ENCODE measurements at places on chromosomes 12 and 14.
A peak's percentile ranks its signal among the peaks of the same experiment; 100 is the strongest.

GRCh38 chr14:105528586-105529318, 2.4 kb downstream of the TMEM121 start:
- no peak for DNase-seq

DNA sequence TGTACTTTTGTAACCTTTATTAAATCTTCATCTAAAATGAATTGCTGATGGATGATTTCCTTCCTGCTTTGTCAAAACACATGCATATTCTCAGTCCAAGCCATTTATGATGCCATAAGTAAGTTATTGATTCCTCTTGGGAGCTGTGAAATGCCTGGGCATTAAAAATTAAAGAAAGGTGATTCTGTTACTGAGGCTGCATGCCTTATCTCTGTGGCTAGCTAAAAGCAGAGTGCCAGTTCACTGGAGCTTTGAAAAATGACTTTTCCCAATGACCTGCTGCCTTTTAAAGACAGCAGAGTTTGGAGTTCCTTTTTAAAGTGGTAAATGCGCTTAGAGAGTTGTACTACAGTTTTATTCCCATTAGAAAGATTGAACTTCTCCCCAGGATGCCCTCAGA, 152.1 kb downstream of the TMTC2 start:
- DNase-seq: no peak

- DNase-seq: peak; percentile 43
Measured at GRCh38 chr12:113461666-113462065, 10.0 kb downstream of the LHX5 start.

- DNase-seq: no peak
Measured at GRCh38 chr14:32603992-32604565, 275.0 kb downstream of the AKAP6 start.

- no peak for DNase-seq
Measured at GRCh38 chr12:57896115-57896433, 45.3 kb upstream of the ATP23 start.

DNA sequence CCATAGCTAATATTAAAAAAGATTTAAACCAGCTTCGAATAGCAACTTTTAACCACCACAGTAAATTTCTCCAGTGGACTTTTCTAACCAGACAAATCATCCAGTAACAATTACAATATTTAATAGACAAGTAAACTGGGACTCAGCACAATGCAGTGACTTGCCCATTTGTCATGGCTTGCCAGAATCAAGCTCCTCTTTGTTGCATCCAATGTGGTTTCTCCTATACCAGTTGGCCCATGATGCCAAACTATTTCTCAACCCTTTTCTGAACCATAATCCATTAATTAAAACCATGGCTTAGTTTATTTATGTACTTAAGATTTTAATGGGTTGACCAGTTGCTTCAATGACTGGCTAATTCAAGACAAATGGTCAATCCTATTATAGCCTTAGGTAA, 64.4 kb downstream of the DIO2 start:
- DNase-seq: no peak

DNA sequence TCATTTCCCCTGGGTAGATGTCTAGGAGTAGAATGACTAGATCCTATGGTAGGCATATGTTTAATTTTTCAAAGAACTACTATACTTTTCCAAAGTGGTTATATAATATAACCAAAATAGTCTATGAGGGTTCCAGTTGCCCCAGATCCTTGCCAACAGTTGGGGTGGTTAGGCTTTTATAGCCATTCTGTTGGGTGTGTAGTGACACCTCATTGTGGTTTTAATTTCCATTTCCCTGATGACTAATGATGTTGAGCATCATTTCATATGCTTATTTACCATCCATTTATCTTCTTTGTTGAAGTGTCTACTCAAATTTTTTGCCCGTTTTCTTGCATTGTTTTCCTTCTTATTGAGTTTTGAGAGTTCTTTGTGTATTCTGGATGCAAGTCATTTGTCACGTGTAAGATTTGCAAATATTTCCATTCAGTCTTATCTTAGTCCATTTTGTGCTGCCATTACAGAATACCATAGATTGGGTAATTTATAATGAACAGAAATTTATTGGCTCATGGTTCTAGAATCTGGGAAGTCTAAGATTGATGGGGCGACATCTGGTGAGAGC, 4.7 kb downstream of the SYNE2 start:
- peak; percentile 51 for DNase-seq

DNA sequence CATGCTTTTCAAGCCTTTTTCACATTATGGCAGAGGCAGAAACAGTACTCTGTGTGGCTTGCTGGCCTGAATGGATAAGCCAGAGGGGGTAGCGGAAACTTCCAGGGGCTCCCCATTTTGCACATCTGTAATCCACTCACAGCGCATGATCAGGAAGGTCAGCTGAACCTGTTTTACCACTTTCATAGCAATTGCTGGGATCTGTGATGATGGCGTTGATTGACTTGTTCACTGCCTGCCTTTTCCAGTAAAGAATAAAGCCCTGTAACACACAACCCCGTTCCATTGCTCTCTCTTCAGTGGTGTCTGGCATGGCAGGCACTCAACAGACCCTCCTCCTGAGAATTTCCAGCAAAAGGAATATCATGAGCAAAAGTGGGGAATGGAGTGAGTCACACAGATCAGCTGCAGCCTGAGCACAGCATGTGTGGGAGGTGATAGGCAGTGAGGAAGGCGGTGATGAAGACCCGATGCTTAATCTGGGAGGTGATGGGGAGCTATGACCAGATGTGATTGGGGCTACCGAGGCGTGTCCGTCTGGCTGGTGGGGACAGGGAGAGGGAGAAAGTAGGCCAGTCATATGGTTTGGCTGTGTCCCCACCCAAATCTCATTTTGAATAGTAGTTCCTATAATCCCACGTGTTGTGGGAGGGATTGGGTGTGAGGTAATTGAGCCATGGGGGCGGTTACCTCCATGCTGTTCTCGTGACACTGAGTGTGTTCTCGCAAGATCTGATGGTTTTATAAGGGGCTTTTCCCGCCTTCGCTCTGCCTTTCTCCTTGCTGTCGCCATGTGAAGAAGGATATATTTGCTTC, 44.7 kb upstream of the CHST11 start:
- DNase-seq: no peak

DNA sequence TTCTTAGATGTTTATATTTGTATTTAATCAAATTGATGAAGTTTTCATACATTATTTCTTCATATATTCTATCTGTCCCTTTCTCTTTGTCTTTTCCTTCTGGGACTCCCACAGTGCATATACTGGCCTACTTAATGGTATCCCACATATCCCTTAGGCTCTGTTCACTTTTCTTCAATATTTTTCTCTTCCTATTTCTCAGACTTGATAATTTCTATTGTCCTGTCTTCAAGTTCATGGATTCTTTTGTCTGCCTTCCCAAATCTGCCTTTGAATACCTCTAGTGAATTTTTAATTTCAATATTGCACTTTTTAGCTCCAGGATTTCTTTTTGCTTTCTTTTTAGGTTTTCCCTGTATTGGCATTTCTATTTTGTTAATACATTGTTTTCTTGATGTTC, 33.4 kb downstream of the IFT81 start:
- DNase-seq: no peak

- DNase-seq: no peak
Measured at GRCh38 chr14:104600141-104600643, 4.4 kb downstream of the TMEM179 start.

DNA sequence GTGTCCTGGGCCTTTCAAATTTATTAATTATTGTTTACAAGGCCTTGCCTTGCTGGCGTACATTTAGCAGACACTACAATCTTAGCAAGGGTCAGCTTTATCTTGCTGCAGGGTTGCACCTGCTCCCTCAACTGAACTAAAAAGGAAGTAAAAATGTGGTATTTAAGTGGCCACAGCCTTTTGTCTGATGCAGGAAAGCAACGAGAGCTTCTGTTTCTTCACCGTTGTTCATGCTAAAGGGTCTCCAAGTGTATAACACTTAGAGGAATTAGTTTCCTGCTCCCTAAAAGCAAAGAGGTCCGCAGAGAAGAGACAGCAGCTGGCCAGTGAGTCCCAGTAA, 62.8 kb upstream of the EGLN3 start:
- DNase-seq: no peak

- DNase-seq: no peak
Measured at GRCh38 chr12:25590011-25590721, 37.1 kb upstream of the LMNTD1 start.

GRCh38 chr14:47785058-47785457, 109.7 kb upstream of the MDGA2 start:
- DNase-seq: no peak

GRCh38 chr14:39988939-39989338, 556.7 kb upstream of the FBXO33 start:
- peak; percentile 50 for DNase-seq

DNA sequence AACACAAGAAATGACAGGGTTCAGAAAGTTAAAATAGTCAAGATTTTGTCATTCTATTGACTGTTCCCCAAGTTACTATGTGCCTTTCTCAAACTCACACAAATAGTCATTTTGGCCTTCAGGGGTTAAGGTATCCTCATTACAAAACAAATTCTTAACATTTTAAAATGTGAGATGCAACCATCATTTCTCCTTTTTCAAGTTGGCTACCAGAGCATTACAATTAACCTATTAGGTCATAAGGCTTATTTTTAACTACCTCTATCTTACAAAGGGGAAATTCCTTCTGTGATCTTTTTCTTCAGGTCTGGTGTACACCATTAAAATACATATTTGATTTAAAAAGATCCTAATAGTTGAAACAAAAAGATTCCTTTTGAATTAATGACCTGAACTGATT, 61.2 kb downstream of the SLC38A1 start:
- DNase-seq: no peak

GRCh38 chr14:69066396-69067171, 86.3 kb downstream of the DCAF5 start:
- DNase-seq: no peak

- DNase-seq: peak; percentile 32
Measured at GRCh38 chr12:1644534-1645438, 15.8 kb downstream of the WNT5B start.

- DNase-seq: no peak
Measured at GRCh38 chr14:36517242-36518030, 2.6 kb downstream of the NKX2-1 start.

- peak; percentile 34 for DNase-seq
Measured at GRCh38 chr12:1350055-1350933, 244.1 kb downstream of the FBXL14 start.
